Stimulated activated CD8-positive, alpha-beta memory T cell treated with anti-CD3 and anti-CD28 coated beads, Interleukin-7, amount 100 ng/mL, for 1 hour (primary cell): ENCODE measurements at places on chromosomes 7 and 10.

DNA sequence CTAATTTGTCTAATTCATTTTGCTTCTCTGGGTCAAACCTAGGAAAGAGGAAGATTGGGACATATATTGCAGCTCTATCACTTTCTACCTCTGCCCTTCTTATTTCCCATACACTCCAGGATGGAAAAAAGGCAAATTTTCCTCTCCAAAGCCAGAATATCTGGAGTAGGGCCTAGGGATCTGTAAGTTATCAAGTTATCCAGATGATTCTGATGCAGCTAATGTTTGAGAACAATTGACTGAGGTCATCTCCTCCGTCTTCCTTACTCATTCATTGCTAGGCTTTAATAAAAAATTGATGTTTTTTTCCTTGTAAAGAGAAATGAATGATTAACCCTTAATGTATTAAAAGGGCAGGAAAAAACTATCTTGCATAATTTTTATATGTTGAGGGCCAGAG, 211.9 kb upstream of the GLI3 start:
- no peak for DNase-seq

GRCh38 chr10:58994226-58995057, 182.0 kb upstream of the PHYHIPL start:
- DNase-seq: no peak

DNA sequence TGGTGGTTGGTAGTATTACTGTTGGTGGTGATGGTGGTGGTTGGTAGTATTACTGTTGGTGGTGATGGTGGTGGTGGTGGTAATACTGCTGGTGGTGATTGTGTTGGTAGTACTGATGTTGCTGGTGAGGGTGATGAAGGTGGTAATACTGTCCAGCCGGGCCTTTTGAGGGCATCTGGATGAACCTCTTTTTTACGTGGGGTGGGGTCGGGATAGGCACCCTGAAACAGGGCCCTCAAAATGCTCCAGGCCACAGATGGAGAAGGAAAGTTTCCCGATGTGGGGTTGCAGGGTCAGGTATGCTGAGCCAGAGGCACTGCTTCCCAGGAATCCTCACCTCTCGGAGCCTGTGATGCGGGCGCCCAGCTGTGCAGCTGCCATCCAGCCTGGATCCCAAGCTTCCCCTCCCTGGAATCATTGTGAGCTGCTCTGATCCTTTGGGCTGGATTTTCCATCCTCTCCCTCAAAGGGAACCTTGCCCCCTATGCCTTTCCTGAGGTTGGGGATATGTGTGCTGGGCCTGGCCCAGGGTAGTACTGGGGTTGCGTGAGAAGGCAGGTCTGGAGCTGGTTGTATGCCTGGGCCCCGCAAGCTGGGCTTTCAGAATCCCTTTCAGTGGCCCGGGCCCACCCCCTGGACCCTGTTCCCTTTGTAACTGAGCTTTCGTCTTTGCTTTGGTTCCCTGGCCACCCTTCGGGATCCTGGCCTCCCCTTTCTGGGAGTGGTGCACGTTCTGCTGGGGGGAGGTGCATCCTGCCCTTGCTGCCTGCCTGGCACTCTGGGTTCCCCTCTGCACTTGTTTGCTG, 43.3 kb downstream of the DOCK1 start:
- DNase-seq: no peak

DNA sequence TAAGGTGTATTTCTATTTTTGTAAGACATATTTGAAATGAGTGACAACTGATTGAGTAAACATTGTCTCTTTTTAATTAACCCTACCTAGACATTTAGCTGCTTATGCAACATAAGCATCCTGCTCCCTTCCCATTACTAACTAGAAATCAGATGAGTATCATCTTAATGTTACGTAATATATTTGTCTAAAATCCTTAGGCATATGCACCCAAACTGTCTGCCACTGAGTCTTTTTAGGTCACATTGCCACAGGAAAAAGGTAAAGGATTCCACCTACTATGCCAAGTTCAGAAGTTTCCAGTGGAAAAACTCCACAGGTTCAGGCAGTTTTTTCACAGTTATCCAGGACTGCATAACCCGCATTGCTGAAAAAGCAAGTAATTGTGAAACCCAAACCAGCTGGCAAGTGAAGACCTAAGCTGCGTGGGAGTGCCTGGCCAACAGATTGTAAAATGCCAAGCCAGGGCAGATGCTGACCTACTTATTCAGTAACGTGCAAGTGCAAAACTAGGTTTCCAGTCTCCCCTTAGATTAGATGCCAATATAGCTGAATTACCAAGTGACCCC, 983.7 kb downstream of the GATA3 start:
- DNase-seq: no peak

DNA sequence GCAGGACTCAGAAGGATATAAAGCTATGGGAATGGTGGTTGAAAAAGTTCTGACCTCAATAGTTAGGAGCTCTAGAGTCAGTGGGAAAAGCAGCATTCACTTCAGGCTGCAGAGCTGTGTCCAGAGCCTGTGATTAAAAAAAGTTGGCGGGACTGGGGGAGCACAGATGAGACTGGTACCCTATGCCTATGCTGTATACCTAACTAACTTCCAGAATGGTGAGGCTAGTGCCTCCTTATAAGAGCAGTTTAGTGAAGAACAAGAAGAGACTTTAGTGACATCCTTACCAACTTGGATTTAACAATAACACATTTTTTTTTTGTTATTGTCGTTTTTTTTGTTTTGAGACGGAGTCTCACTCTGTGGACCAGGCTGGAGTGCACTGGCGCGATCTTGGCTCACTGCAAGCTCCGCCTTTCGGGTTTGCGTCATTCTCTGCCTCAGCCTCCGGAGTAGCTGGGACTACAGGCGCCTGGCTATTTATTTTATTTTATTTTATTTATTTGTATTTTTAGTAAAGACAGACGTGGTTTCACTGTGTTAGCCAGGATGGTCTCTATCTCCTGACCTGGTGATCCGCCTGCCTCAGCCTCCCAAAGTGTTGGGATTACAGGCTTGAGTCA, 6.6 kb upstream of the ZNF282 start:
- no peak for DNase-seq

DNA sequence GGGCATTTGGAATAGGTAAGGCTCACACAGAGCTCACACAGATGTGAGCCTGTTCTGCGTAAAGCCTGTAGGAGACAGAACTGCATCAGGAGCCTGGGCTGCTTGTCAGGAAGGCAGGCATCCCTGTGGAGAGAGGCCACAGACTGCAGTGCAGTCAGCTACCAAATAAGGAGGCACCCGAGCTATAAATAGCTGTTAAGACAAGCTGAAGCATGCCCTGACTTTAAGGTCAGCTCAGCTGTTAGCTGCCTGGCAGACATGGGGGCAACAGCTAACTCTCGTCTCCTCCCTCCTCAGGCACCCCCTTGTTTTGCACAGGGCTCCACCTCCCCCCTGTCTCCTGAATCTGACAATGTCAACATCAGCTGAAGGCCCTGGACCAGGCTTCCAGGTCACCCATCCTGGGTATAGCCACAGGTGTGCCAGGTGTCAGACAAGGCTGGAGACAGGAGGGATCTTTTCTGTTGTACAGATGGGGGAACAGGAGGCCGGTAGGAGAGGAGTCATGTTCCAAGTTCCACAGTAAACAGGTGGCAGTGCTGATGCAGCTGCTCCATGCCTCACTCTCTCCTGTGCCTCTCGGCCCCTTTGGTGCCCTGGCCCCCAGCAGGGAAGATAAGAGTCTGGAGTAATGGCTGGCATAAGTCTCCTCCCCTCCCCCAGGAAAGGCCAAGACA, 27.6 kb upstream of the MKRN1 start:
- no peak for DNase-seq

DNA sequence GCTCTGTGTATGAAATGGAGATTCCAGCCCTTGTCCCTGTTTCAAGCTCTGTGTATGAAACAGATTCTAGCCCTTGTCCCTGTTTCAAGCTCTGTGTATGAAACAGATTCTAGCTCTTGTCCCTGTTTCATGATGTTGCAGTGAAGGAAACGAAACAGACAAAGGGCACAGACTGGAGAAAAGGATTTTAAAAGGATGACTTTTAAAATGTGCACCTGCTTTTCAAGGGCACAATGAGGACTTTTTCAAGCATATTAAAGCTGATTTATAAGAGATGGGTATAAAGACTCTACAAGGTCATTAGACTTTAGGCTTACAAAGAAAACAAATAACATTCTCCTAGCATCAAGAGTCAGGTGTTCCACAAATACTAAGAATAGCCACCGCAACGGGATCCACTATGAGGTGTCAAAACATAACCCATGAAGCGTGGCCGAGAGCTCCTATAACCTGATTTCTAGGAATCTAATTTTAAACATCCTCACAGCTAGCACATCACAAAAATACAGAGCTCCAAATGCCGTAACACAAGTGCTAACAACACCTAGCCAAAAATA, 29.0 kb downstream of the DIP2C start:
- no peak for DNase-seq

DNA sequence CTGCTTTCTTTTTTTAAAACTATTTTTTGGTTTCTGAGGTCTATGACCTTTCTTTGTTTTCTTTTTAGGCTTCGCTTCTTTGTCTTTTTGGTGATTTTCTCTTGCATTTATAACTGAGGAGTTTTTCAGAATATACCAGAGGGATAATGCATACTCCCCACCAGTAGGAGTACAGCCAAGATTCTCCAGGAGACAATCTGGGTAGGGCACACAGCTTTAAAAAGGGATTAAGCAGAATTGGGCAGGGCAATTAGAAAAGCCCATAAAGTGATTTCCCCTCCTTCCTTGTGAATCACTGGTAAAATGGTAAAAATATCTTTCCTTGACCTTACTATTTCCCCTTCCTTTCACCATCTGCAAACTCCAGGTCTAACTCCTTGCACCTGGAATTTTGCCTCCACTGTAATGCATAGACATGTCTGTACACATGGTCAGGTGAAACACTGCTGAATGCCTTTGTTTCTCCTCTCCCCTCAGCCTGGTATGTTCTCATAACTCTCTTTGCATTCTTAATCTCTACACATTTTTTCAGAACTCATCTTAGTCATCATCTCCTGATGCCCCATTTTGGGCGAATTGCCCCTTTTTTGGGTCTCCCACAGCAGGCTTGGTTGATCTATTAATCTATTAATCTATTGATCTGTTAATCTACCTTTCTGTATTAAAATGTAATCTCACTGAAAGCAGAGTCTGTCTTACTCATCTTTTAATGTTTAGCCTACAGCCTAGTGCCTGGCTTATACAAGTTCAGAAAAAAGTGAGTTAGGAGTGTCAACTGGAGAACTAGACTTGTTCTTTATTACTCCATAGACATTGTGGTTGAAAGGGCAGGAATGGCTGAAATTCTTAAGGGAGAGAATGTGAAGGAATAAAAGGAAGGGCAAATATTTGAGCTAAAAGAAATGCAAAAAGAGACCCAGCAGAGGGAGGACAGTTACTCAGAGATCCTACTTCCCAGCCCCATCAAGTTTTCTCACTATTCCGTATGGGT, 64.6 kb downstream of the MDFIC start:
- DNase-seq: no peak

- no peak for DNase-seq
Measured at GRCh38 chr7:50554431-50555322, 10.5 kb downstream of the DDC start.

GRCh38 chr10:106565546-106565945, 599.0 kb downstream of the SORCS1 start:
- DNase-seq: no peak

- DNase-seq: no peak
Measured at GRCh38 chr10:102777711-102778453, 34.1 kb downstream of the WBP1L start.

DNA sequence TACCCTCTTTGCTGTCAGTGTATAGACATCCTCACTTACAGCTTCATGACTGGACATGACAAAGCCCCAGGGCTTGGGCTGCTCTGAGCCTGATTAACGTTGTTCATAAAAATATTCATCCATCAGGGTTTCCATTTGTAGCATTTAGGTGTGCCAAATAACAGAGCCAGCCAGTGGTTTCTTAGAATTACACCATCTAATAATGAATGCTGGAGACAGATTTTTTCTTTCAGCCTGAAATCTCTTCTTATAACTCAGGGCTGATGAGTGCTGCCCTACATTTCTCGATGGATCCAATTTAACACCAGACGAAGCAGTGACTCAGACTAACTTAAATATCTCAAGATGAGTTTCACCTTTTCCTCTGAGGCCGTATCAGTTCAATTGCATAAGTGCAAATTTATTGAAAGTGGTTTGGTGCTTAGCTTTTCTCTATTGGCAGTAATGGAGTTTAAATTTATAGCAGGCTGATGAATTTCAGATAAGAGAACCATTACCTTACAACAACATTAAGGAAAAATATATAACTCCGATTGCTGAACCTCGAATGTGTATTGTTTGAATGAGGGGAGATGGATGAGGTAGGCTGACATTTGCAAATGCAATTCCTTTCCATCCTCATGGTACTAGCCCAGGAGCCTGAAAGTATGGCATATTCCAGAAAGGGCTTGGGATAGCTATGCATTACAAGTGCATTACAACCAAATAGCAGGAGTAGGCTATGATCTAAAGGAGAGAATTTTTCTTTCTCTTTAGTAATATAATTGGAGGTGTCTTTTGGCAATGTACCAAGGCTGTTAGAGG, 900.6 kb downstream of the KCNMA1 start:
- DNase-seq: no peak

DNA sequence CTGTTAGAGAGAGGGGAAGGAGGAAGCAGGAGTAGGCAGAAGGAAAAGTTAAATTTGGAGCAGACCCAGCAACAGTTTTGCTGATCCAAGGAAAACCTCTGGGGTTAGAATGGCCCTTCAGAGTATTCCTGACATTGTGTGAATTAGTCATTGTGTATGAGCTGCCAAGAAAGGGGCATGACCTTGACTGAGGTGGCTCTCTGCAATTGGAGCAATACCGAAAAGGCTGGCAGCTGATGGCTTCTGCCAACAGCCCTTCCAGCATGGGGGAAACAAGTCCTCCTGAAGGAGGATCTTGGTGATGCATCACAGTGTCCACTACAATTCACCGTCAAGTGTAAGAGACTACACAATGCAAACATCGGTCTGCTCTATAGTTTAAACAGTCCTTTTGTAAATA, 20.6 kb upstream of the WASL start:
- no peak for DNase-seq

DNA sequence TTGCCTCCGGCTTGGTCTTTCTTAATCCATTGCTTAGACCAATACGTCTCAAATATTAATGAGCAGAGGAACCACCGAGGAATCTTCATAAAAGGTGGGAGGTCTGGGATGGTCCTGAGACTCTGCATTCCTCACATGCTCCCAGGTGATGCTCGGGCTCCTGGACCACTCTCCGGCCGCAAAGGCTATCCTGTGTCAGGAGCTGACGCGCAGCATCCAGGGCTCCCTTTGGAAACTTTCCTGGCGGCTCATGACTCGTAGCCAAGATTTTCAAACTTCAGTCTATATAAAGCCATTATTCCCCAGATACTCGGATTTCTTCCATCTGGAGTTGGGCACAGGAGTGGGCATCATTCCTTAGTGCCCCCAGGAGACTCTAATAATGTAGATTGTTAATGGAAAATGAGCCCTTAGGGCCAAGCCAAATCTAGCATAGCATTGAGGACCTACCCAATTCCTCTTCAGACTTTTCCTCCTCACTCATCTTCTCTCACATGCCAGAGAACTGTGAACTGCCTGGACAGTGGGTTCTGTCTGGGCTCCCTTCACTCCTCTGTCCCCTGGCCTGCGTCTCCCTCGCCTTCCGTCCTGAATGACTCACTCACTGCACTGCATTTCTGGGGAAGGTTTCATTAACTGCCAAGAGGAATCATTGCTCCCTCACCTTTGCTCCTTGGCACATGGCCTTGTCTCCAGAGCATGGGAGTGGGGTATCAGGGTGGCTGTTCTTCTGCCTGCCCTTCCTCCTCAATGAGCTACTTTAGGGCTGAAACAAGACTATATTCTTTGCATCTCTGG, 89.3 kb downstream of the MKI67 start:
- DNase-seq: no peak
